ENCODE measurements at places on chromosomes 11 and 22.

DNA sequence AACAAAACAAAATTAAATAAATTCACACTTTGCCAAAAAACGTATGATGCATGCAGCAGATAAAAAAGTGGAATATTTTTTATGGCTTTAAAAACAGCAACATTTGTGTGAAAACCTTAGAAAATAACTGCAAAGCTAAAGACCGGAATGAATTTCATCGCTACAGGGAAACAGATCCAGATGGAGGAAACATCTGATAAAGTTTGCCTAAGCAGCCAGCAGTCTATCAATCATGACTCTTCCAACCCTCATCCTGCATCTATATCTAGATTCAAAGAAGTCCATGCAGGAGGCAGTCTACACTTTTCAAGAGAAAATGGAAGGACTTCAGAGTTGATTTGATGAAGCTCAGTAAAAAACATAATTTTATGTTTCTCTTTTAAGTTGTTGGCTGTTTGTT, 126.8 kb downstream of the SWAP70 start:
- DNase-seq, result no peak

DNA sequence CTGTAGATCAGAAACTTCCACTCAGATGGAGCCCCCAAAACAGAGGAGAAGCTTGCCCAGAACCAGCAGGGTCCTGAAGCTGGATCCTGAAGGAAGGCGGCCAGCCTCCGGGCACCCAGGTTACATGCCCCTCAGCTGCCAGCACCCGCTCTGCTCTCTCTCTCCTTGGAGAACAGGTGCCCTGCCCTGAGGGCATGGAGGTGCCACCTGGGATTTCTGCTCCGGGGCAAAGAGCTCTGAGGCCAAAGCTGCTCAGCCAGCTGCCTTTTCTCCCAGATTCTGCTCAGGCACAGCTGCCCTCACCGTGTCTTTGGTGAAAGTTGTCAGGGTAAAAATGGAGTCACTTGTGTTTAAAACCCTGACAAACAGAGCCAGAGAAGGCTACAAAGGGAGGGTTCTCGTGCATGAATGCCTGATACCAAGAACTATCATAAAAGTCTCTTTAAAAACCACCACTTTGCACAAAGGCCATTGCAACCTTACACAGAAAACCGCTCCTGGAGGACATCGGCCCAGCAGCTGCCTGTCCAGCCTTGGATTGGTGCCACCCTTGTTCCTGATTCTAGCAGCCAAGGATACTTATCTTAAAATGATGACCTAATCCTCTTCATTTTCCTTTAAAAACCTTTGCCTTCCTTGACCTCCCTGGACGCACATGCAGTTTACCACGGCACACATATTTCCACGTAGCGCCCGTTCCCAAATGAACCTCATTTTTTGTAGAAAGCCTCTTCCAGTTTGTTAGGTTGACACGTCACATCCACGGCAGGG, 140.0 kb downstream of the CACNA1I start:
- no peak for DNase-seq

- DNase-seq, result no peak
These were observed 18.2 kb upstream of the PSMA1 start for GRCh38 chr11:14538271-14538925.

GRCh38 chr22:43088627-43088983, 586 bp downstream of the TTLL1 start:
- DNase-seq, result no peak

GRCh38 chr11:94727819-94728218, 40.3 kb upstream of the AMOTL1 start:
- DNase-seq, result no peak

DNA sequence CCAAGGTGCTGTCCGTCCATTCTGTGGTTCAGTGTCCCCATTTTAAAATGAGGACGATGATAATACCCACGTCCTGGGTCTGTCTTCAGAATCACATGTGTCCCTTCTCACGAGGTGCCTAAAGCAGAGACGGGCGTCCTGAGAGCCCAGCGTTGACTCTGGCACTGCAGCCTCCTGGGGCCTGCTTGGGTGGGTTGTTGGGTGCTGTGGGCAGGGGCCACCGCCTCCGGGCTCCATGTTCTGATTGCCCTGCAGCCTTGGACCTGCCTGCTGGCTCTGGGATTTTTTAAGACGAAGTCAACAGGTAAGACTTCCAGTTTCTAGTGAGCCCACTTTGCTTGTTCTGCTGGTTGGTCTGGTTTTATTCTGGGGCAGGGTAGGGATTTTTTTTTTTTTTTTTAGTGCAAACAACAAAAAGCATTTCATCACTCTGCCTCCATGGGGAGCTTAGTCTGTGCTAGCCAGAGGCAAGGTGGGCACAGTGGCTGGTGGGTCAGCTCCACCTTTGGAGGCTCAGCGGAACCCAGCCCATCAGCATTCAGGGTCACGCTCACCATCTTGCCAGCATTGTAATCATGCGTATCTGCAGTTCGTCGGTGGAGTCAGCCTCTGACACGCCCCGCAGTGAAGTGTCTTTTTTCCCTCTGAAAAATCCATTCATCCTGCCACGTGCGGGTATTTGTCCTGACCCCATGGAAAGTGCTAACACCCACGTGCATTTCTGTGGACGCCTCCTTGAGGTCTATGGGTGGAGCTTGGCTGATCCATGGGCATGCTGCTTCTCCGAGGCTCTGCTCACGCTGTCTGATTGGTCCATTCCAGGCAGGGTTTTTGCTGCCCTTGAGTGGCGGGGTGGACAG, 28.3 kb downstream of the NADSYN1 start:
- DNase-seq, result no peak

- no peak for DNase-seq
These were observed 16.6 kb downstream of the PAK1 start for GRCh38 chr11:77457340-77457739.

- DNase-seq, result no peak
These were observed 603 bp downstream of the KAT5 start for GRCh38 chr11:65712633-65713076.

DNA sequence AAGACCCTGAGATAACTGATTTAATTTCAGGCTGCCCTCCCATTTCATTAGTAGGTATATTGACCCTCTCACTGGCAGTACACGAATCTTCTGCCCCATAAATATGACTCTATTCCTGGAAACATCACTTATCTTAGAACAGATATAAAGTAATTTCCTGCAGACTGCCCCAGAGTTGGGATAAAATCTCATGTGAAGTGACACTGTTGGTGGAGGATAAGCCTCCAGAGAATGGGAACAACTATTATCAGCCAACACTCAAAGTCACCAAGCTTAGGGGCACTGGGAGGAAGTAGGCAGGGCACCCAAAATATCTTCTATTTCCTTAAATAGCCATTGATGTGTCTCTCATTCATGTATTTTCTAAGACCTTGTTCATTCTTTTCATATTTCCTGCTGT, 8.2 kb downstream of the OR51B5 start:
- no peak for DNase-seq
